Neural crest cell (in vitro differentiated cells): ENCODE measurements at places on chromosomes 5 and 9.

GRCh38 chr5:1253456-1254105 is 28.4 kb downstream of the SLC6A18 start:
- DNase-seq, result no peak

- no peak for DNase-seq
These were observed 73.0 kb downstream of the RASEF start for GRCh38 chr9:82989929-82990328.

GRCh38 chr9:69571032-69571431 is 101.1 kb downstream of the APBA1 start:
- DNase-seq, result no peak

DNA sequence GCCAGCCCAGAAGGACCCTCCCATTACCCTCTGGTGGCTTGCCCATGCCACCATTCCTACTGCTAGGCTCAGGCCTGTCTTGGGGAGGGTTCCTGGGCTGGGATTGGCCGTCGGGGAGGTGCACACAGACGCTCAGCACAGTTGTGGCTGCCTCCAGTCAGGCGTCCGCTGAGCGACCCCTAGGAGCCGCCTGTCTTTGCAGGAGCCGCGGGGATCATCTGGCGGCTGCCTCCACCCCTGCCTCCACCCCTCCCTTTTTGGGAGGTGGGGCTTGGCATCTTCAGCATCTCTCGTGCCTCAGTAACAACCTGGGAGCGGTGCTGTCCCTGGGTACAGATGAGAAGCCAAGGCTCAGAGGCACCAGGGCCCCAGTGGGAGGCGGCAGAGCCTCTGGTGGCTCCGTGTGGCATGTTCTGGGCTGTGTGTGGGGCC is 39.6 kb downstream of the RXRA start:
- DNase-seq, result no peak

DNA sequence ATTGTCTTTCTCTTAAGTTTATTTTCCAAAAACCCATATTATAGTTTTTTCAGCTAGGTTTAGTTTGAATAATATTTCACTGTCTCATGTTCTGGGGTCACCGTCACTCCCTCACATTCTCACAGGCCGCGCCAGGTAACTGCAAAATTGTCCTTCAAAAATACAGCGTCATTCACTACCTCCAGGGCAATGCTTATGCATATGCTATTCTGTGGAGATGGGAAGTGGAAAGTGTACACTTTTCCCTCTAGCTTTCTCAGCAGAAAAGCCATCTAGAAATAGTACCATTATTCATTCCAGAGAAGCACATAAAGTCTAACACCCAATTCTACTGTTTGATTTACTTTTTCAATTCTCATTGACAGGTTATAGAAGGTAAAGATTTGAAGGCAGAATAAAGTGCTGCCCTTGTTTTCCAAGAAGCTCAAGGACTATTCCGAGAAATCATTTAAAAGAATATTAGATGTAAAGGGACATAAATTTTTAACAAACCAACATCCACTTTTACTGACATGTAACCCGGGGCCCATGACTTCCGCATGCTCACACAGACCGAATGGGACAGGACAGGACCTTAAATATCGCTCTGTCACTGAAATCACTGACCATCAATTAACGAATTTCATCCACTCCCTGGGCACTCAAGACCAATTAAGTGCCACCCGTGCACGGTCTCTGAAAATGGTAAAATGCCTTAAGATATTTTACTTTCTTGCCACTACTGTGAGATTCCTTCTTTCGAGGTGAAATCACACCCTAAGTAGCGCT is 720 bp downstream of the NUDT12 start:
- DNase-seq, result no peak

DNA sequence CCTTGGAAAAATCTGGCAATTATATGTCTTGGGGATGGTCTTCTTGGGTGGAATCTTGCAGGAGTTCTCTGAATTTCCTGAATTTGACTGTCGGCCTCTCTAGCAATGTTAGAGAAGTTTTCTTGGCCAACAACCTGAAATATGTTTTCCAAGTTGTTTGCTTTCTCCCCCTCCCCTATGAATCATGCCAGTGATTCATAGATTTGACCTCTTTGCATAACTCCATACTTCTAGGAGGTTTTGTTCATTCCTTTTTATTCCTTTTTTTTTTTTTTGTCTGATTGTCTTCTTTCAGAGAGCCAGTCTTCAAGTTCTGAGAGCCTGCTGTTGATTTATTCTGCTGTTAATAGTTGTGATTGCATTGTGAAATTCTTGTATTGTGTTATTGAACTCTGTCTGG is 56.7 kb upstream of the SLC44A1 start:
- no peak for DNase-seq

GRCh38 chr9:93321220-93321610 is 130.3 kb upstream of the FAM120A start:
- DNase-seq, result no peak

GRCh38 chr5:143117821-143118220 is 285.7 kb downstream of the NR3C1 start:
- DNase-seq, result no peak

GRCh38 chr5:165014439-165014838 is 1509.0 kb downstream of the MAT2B start:
- DNase-seq, result no peak

GRCh38 chr5:176361437-176362232 is at the start of gene KIAA1191:
Gene KIAA1191 (minus strand): TSS chr5:176361764. CDS start chr5:176359508, 2,256 bp downstream.
- peak; percentile 82 for DNase-seq

GRCh38 chr9:99034149-99034548 is 70.8 kb upstream of the TGFBR1 start:
- DNase-seq, result no peak

DNA sequence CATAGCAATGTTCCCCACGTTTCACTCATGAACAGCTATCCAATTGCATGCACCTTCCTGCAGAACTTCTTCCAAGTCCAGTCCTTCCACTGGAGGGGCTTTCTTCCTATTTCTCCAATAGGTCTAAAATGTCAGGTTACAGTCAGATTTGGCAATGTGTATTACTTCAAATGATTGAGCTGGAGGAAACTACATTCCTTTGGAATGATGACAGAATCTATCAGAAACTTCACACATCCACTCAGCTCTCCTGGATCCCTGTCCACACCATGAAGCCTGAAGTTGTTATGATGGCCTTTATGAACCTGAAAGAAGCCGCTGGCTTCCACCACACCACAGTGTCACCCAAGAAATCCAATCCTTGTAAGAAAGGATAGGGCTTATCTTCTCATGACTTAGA is 32.2 kb downstream of the FBXW2 start:
- no peak for DNase-seq

DNA sequence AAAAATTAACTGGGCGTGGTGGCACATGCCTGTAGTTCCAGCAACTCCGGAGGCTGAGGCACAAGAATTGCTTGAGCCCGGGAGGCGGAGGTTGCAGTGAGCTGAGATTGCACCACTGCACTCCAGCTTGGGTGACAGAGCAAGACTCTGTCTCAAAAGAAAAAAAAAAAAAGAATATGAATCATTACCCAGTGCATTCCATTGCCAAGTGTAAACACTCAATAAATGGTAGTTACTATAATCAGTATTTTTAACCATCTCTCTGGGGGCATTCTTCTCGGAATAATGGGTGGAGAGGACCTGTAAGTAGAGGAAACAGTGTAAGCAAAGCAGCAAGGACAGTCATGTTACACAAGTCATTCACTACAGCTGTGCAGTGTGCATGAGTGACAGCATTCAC is 13.8 kb upstream of the RANBP17 start:
- no peak for DNase-seq

- DNase-seq, result no peak
These were observed 29.9 kb downstream of the HACD4 start for GRCh38 chr9:21001581-21001980.
